Caki2 (cell line): ENCODE measurements at places on chromosomes 13 and 19. TPM values are rescaled to one million over a fixed set of nuclear protein-coding genes. Genes with fewer than 3 reads are reported as not detected.

DNA sequence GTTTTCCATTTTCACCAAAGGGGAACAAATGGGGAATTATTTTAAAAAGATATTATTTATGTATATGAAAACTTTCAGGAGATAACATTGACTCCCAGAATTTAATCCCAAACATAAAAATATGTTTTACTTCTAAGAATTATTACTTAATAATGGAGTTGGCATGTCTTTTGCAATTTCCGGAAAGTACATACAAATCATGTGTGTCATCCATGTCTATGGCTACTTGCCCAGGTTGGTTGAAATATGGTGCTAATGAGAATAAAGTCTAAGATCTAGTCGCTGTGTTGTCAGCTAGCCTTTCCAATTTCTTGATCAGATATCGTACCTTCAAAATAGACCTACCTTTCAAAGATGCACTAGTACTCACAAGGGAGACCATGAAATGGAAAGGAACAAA, 1003.2 kb upstream of the PCDH20 start:
- no peak for DNase-seq

DNA sequence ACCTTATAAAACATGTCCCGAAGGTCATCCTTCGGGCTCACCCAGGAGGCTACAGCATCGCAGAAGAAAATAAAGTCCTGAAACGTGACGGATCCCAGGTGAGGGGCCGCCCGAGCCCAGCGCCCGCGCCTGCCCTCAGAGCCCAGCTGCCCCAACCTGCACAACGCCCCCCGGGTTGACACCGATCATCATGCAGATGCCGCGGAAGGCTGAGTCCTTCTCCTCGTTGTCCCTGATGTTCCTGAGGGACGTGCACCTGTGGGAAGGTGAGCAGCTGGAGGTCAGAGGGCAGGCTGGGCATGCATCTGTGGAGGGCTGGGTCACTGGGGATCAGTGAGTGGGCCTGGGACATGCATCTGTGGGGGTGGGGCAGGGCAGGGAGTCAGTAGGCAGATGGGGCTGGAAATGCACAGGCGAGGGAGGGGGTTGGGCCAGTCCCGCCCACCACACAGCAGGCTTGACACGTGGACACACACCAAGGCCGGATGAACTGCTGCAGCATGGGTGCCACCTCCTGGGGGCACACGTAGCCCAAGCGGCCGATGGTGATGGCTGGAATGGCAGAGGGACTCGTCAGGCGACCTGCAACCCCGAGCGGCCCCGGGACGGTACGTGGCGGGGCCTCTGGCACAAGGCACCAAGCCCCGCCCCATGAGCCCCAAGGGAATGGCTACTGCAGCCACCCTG, 5.3 kb upstream of the FBXW9 start:
- no peak for DNase-seq

- peak; percentile 54 for DNase-seq
Observed at GRCh38 chr19:42207767-42208271, 9.7 kb downstream of the DEDD2 start.

- no peak for DNase-seq
Observed at GRCh38 chr19:30169196-30169900, 202.8 kb upstream of the ZNF536 start.

SSC5D gene
- 0.14 TPM in 1 of 2 replicates, not detected in the other for total RNA-seq

DNA sequence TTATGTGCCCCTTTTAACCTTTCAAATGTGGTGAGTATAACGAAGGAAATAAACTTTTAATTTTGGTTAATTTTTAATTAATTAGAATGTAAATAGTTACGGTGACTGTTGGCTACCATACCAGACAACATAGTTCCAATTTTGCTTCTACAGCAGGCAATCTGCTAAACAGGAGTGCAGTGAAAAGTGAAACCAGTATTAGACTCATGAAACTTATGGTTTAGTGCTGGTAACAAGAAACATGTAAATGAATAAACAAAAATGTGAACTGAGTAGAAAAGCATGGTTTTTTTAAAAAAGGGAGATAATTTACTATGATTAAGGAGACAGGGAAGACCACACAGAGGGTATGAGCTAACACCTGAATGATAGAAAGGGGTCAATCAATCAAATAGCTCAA, 478.4 kb downstream of the PCDH9 start:
- no peak for DNase-seq

GRCh38 chr19:45173816-45174215, 4.2 kb downstream of the TRAPPC6A start:
- no peak for DNase-seq

PSG11 gene
- total RNA-seq, result not detected in 2 replicates

ZNF441 gene
- total RNA-seq, result 2.1 and 6.5 TPM in 2 replicates

- DNase-seq, result no peak
Observed at GRCh38 chr19:43691755-43692154, 21.8 kb upstream of the PLAUR start.

CEACAM16 gene
- not detected in 2 replicates for total RNA-seq

DNA sequence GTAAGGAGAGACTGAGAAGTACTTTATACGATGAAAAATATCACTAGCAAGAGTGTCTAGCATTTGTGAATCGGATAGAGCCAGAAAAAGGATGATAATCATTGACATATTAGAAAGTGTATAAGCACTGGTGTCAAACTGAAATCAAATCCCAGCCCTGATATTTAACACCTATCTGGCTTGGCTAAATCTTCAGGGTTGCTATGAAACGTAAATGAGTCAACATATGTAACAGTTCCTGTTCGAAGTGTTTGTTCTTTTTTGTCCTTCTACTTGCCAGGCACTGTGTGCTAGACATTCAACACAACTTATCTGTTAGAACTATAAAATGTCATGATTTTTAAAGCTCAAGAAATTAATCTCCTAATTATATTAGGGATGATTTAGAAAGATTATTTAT, 40.8 kb downstream of the SERPINE3 start:
- DNase-seq, result no peak

- peak; percentile 22 for DNase-seq
Observed at GRCh38 chr19:16591803-16592556, 19.8 kb upstream of the SLC35E1 start.

PLK5 gene
- total RNA-seq, result not detected in 2 replicates

GRCh38 chr19:54616057-54616456, 14.2 kb upstream of the LILRB1 start:
- no peak for DNase-seq

GSX1 gene
- total RNA-seq, result not detected in 2 replicates

GRCh38 chr13:35736876-35737275, 260.4 kb upstream of the MAB21L1 start:
- DNase-seq, result no peak

SMIM44 gene
- not detected in 2 replicates for total RNA-seq

DNA sequence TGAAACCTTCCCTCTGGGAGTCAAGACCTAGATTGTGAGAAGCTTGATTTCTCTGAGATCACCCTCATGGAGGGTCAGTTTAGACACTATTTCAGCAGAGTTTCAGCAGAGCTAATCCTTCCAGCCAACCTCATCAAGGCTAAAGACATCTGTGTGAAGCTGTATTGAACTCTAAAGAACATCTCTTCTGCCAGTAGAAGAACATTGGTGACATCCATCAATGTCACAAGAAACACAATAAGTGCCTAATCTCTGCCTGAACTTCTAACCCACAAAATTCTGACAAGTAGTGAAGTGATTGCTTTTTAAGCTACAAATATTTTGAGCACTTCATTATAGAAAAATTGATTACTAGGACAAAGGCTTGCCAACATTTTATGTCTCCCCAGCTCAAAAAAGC, 475.8 kb upstream of the PCDH20 start:
- no peak for DNase-seq
